Breast epithelium (tissue), 4 donors: ENCODE measurements at places on chromosomes 13 and 19.
A peak's percentile ranks its signal among the peaks of the same experiment; 100 is the strongest.

- DNase-seq: no peak
Observed at GRCh38 chr13:103573446-103573845, 507.2 kb upstream of the SLC10A2 start.

DNA sequence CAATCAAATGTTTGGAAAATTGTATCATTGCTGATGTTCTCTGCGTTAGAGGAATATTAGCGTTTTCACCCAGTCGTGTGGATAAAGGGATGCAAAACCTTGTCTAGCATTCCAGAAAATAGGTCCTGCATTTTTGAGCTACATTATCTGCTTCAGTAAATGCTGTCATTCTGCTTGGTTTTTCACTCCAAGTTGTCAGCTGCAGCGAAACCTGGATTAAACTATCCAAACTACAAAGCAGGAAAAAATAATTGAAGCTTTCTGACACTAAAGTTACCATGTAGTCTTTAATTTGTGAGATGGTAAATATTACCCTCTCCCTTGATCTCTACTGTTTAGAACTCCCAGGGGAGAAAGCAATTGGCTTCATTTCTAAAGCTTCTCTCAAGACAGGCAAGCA is 1795.5 kb upstream of the PRR20A start:
- no peak for DNase-seq

GRCh38 chr13:49302817-49303216 is 55.1 kb downstream of the CDADC1 start:
- DNase-seq: no peak

DNA sequence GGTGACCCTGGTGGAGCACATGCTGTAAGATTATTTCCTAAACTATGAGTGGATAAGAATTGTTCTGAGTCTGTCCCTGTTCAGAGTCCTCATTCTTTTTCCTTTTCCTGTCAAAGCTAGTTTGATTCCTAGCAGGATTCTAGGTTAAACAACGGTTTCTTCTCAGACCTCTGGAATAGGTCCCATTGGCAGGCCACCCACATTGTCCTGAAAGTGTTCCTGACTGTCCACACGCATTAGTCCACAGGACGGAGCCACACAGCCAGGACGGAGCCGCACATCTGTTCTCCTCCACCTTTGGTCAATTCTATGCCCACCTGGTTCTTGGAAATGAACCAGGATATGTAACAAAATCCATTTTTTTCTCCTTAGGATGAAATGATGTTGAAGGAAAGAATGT is 46.1 kb downstream of the ANKRD10 start:
- no peak for DNase-seq

DNA sequence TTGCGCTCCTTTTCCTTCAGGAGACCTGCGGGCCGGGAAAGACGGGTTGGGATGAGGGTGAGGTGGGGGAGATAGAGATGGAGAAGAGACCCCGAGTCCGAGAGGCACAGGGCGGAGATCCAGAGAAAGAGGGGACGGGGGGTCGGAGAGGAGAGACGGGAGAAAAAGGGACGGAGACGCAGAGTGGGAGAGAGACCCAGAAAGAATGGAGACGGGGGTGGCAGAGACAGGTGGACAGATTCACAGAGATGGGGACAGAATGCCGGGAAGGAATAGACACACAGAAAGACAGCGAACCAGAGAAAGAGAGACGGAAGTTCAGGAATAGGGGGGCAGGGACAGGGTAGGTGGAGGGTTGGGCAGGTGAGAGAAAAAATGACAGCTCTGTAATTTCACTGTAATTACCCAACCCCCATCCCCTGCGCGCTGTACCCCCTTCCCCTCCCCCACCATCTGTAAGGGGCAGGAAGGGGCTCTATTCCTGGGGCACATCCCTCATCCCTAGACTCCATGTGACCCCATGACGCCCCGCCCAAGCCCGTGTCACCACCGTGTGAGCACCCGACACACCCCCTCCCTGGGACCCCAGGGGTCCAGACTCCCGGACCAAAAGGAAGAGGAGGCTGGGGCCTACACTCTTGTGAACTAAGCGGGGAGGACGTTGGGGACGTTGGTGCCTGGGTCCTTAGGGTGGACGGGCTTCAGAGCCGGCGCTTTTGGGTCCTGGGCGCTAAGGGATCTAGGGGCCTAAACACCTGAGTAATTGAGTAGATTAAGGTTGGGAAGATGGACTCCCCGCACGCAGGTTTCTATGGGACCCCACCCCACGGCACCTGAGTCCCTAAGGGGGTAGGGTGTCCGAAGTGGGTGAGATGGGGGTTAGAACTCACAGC is 967 bp downstream of the DBP start:
- no peak for DNase-seq

GRCh38 chr19:10219678-10220077 is 11.5 kb downstream of the S1PR2 start:
- DNase-seq: no peak

- peak; percentile 74 for DNase-seq
Observed at GRCh38 chr13:98507282-98507797, 69.6 kb downstream of the STK24 start.

GRCh38 chr19:41626877-41627276 is at the start of gene CEACAM4:
Gene CEACAM4, minus strand, starts transcription at chr19:41627074. Its CDS starts 111 bp downstream, at chr19:41626963.
- DNase-seq: no peak

DNA sequence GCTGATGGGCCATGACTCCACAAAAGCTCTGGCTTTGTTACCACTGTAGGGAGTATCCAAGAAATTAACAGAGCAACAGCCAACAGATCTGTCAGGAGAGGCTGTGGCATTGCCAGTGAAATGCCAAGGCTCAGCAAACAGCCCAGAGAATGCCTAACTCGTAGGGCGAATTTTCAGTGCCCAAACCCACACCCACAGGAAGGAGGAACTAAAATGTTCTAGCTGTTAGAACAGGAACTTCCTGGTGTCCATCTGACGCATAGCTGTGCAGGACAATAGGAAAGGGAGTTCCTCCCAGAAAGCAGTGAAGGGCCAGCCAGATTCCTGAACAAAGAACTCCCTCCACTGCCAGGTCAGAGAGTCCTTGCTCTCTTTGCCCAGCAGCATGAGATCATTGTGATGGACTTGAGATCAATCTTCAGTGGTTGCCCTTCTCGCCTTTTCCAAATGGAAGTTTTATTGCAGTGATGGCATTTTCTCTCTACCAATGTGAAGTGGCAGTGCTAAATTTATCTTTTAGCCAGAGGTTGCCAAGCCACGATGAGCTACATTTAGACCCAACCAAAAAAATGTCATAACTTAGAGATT is 224.2 kb upstream of the STARD13 start:
- peak; percentile 54 for DNase-seq

GRCh38 chr13:86684402-86684801 is 885.2 kb upstream of the SLITRK6 start:
- no peak for DNase-seq

DNA sequence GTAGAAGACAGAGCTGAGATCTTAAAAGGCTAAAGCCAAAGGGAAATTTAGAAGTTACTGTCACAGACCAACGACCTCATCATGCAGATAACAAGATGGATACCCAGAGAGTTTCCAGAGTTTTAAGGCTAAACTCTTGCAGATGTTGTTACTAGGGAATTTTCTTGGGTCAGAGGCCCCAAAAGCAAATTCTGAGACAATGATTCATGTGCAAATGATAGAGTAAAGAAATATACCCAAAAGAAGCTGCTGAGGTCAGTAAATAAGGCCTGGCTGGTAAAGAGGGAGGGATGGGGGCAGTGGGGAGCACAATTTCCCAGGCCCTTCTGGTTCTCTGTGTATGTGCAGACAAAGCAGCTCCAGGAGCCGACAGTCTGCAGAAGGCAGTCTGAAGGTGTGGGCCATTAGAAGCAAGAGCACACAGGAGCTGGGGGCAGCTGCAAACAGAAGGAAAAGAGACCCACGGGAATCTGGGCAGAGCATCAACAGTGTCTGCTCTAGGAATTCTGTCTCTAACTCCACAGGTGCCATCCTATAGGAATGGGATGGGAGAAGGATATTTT is 330.8 kb downstream of the TBC1D4 start:
- DNase-seq: no peak

DNA sequence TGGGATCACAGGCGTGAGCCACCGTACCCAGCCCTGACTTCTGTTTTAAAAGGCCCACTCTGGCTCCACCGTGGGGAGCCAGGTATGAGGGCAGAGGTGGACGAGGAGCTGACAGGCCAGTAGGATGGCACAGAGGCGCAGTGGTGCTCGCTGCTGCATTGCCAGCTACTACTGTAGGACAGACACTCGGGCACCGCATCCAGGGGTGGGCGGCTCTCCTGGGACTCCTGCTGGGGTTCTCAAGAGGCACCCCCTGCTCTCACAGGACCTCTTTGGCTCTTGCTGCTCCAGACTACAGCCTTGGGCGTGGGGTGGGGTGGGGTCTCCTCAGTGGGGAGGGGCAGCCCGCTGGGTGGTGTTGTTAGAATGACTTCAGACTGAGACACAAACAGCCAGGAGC is 53.4 kb downstream of the LATS2 start:
- DNase-seq: no peak

GRCh38 chr13:28685892-28686291 is 27.0 kb downstream of the POMP start:
- no peak for DNase-seq

DNA sequence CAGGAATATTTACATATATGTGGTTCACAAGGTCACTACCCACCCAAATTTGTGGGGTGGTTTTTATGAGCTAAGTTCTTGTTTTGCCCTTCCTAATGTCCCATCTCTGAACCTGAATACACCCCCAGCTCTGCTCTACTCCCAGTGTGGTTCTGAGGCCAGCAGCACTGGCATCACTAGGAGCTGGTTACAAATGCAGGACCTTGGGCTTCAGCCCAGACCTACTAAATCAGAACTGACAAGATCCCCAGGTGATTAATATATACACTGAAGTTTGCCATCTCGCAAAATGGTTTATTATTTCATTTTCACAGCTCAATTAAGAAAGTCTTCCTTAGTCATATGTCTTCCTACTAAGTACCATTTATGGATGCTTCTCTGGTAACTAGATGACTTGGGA is 67.9 kb downstream of the FOXO1 start:
- no peak for DNase-seq

GRCh38 chr19:13234518-13234917 is 84.3 kb downstream of the IER2 start:
- no peak for DNase-seq

- no peak for DNase-seq
Observed at GRCh38 chr13:32969516-32969941, 46.7 kb upstream of the KL start.

- DNase-seq: no peak
Observed at GRCh38 chr19:1244693-1245451, 3.3 kb downstream of the ATP5F1D start.
